Keratinocyte (primary cell): ENCODE measurements at places on chromosomes 1 and 21. TPM values are rescaled to one million over a fixed set of nuclear protein-coding genes. Genes with fewer than 3 reads are reported as not detected.
A peak's percentile ranks its signal among the peaks of the same experiment; 100 is the strongest.

GRCh38 chr1:203206129-203206687, 19.7 kb upstream of the CHI3L1 start:
- DNase-seq, result no peak

DNA sequence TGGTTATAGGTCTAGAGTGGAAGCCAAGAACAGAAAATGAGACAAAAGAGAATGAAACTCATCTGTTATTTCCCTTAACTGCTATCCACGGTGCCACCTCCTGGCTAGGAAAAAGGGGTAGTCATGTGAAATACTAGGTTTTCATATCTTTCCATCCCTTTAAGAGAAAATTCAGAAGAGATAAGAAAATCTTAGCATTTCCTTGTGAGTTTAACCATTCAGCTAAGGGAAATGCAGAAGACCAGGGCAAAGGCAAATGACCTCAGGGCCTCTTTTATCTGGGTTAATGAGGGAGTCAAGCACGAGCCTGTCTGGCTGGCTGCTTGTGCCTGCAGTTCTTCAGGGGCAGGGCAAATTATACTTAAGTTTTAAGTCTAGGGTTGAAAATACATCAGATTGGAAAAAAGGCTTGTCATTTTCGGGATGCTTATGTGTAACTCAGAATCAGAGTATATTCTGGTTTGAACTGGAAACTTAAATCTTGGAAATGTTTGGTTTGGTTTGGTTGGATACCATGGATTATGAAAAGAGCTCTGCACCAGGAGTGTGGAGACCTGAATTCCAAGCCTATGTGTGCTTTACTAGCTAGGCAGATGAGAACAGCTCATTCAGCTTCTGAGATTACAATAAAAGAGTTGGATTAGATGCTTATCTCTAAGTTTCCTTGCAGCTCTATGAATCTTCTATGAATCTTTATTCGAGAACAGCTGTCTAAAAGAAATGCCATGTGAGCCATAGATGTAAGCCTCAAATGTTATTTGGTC, 19.9 kb downstream of the NIBAN1 start:
- DNase-seq, result no peak

GRCh38 chr1:182681568-182681912, 2.8 kb downstream of the RGS8 start:
- DNase-seq, result no peak

DNA sequence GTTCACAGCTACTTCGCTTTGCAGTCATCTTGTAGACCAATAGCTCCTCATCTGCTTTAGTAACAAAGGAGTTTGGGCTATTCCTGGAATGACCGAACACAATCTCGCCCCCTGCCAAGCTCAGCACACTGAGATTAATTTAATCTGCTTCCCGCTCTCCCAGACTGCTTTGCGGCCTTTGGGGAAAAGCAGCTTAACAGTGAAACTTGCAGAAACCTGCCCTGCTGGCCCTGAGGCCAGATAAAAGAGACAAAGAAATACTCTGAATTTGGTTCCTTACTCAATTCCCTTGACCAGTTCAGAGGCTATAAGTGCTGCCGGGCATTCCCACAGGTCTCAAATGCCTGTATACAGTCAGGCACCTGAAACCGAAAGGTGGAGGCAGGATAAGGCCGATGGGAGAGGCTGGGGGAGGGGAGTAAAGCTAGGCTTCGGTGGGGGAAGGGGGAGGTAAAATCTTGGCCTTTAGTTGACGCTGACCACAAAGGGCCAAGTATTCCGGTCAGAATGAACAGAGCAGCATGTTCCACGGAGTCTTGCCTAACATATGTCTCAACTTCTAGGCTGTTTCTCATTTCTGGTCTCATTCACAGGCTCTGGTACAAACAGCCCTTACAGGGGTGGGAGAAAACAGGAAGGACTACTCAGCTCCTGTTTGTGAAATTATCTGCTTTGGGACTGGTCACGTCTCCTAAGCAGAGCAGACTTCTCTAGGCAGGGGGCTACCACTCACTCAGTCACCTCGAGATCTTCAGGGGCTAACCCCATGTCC, 17.7 kb upstream of the A3GALT2 start:
- DNase-seq, result no peak

- DNase-seq, result no peak
Measured at GRCh38 chr1:92065042-92065441, 10.2 kb downstream of the SETSIP start.

GRCh38 chr1:195345149-195345548, 1263.1 kb downstream of the KCNT2 start:
- no peak for DNase-seq

GRCh38 chr21:43712268-43712942, 6.5 kb upstream of the PDXK start:
- DNase-seq, result no peak

- DNase-seq, result peak; percentile 44
Measured at GRCh38 chr1:243598433-243598832, 251.6 kb downstream of the AKT3 start.

DNA sequence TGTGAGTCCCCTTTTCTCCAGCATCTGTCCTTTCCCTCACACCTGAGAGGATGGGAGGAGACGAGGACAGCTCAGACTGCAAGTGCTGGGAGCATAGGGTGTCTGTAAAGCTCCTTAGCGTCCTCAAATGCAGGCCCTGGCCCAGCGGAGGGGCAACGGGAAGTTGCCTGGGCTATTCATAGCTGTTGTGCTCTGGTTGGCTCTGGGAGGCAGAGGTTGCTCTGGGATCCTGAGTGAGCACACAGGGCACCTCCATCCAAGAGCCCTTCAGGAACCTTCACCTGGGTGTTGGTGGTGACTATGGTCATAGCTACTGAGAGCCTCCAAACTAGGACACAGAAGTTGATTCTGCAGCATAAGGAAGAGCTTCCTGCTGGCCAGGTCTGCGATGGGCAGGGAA, 2.6 kb downstream of the PADI1 start:
- no peak for DNase-seq

GRCh38 chr1:153536012-153536670, 350 bp upstream of the S100A6 start:
- DNase-seq, result no peak

- DNase-seq, result no peak
Measured at GRCh38 chr1:55314740-55315139, 99.6 kb upstream of the USP24 start.

GRCh38 chr1:206461602-206462455, 8.4 kb upstream of the IKBKE start:
- DNase-seq, result no peak

DNA sequence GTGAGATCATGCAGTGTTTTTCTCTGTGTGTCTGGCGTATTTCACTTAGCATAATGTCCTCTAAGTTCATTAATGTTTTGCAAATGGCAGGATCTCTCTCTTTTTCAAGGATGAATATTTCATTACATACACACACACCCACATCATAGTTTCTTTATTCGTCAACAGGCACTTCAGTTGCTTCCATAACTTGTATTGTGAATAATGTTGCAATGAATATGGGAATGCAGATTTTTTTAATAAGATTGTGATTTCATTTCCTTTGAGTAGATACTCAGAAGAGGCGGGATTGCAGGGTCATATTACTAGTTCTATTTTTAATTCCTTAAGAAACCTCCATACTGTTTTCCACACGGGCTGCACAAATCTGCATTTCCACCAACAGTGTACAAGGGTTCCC, 134.0 kb downstream of the CLEC20A start:
- DNase-seq, result no peak

DNA sequence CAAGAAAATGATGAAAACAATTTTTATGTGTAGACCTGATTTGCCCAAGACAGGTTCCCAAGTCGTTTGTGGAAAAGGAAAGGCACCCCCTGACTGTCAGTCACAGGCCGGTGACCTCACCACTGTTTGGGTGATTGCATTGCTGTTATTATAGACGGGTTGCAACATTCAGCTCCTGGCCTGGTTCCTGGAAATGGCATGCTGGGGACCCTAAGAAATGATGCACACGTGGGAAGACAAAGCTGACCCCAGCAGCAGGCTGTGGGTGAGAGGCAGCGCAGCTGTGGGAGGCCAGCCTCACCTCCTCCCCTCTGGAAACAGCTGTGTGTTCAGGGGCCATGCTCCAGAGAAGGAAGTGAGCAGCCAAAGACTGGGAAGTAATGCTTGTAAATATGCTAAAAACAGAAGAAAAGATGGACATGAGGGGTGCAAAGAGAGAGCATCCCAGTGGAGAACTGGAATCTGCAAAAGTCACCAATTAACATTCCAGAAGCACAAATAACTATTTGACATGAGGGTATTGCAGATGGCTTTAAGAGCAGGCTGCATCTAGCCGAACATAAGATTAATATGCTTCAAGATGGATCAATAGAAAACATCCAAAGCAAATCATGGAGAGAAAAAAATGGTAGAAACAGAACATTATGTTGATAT, 23.4 kb upstream of the ABCG1 start:
- no peak for DNase-seq

- DNase-seq, result no peak
Measured at GRCh38 chr21:20260124-20260523, 738.1 kb upstream of the NCAM2 start.

DNA sequence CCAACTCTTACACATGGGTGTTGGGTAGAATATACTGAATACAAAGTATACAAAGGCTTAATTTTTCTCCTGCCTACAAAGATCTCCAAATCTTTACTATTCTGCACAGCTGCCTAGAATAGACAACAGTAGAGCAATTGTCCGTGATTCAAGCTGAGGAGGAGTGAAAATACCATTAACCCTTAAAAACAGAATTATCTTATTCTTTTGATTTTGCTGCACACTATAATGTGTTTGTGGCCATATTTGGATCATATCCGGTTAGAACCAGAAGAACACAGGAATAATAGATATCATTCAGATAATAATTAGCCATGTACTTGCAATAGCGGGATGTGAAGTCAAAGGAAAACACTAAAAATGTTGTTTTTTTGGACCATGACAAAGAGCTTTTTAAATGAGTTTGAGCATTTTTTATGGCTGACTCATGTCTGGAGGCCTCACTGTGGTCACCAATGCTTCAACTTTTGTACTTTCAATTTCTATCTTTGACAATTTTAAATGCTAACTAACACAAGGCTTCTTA, 197.6 kb upstream of the FOXD3 start:
- no peak for DNase-seq

DNA sequence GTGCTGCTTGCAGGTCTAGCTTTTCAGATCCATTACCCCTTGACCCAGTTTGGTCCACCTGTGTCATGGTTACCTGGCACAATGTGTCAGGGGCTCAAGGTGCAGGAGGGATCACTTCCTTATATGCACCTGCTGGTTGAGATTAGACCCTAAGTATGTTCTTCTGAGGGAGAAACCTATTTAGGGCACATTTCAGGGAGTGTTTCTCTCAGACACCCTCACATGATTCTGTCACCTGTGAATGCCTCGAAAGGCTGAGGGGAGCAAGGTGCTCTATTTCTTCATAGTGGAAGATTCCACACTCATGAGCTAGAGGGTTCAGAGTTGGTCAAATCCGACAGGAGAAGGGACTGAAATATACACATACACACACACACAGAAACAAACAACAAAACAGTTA, 15.5 kb downstream of the HSD3B2 start:
- DNase-seq, result no peak

DNA sequence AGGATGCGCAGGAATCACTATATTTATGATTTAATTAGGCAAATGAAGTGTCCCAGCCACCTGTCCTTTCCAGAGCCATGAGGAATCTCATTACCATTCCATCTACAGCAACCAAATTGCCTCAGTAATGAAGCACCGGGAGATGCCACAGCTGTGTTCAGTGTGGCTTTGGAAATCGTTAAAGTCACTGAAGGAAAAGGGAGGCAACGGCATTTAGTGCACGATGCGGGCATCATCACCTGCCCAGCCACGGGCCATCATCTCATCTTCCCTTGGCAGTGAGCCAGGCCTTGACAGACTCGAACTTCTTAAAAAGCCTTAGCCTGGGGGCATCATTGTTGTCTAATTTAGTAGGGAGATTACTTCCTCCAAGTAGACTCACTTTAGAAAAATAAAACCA, 67.8 kb downstream of the CNIH3 start:
- DNase-seq, result no peak

DNA sequence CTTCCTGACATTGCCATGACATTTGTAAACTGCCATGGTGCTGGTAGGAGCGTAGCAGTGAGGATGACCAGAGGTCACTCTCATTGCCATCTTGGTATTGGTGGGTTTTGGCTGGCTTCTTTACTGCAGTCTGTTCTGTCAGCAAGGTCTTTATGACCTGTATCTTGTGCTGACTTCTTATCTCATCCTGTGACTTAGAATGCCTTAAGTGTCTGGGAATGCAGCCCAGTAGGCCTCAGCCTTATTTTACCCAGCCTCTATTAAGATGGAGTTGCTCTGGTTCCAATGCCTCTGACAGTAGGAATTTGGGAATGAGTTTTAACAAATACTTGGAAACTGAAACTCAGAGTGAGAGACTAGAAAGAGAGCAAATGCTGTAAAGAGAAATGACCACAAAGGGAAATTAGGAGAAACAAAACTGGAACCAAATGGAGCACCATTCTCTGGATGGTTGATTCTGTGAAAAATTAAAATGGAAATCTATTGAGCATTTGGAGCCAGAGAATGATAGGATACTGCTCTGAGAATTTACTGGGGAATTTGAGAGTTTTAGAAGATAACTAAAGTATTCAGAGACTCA, 50.1 kb upstream of the RHOU start:
- no peak for DNase-seq

DNA sequence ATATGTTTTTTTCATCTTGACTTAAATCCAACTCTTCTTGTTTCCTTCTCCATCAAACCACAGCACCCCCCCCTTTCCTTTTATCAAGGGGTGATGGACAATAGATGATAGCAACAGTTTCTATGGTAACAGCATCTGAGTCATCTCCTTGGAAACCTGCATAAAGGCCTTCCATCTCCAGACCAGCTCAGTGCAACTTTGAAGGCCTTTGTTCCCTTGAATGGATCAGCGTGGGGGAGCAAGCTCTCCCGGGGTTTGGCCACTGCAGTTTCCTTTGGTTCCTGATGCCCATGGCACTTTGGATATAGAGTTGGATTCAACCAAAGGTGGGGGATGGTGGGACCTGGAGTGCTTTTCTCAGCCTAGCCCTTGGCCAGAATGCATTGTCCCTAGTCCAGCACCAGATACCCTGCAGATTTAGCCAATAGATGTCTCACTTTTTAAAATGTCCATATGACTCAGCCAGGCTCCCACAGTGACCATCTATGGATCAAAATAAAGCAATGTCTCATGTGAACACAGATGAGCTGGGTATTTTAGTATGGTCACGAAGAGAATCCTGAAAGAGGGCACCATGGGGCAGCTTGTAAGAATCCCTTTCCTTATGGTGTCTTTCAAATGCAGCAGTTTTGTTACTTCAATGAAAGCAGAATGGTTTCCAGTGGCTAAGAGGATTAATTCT, 127.7 kb downstream of the SPATA46 start:
- DNase-seq, result no peak

Gene ZNF691
- 3.8 to 7.1 TPM (median 3.8 TPM) in 3 replicates for polyA plus RNA-seq

Gene ORC1
- polyA plus RNA-seq, result 1.1 to 6.5 TPM (median 5.8 TPM) in 3 replicates

Gene GPR52
- polyA plus RNA-seq, result 0.15 to 0.16 TPM in 2 of 3 replicates, not detected in the other

Gene KDM5B
- 57.6 to 60.1 TPM (median 59.9 TPM) in 3 replicates for polyA plus RNA-seq

Gene IFI44
- polyA plus RNA-seq, result 48.5 to 97.0 TPM (median 77.9 TPM) in 3 replicates

Gene PROK1
- not detected in 3 replicates for polyA plus RNA-seq

Gene FAM43B
- polyA plus RNA-seq, result 0.02 to 0.03 TPM in 2 of 3 replicates, not detected in the other

Gene OPRD1
- not detected in 3 replicates for polyA plus RNA-seq

Gene TNFRSF1B
- 0.02 to 0.04 TPM (median 0.04 TPM) in 3 replicates for polyA plus RNA-seq

Gene TINAGL1
- polyA plus RNA-seq, result 189 to 315 TPM (median 275 TPM) in 3 replicates

Gene CFAP141
- not detected in 3 replicates for polyA plus RNA-seq
